ENCODE measurements at places on chromosomes 3 and 15.

DNA sequence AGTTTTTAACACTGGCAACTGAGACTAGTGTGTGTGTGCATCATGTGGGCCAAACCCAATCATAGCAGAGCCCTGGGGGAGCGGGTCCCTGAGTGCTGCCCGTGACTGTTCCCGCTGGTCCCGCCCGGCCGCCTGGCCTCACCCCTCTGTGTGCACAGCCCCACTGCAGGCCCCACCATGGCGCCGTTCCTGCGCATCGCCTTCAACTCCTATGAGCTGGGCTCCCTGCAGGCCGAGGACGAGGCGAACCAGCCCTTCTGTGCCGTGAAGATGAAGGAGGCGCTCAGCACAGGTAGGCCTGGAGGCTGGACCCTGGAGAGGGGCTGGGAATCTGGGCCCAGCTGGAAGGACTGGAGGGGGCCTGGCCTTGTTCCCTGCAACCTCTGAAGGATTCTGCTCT is 17.2 kb downstream of the PRKCD start:
- no peak for ATAC-seq

GRCh38 chr3:61610316-61610715 is 48.9 kb downstream of the PTPRG start:
- no peak for ATAC-seq

GRCh38 chr15:80691575-80691974 is 3.5 kb upstream of the ABHD17C start:
- no peak for ATAC-seq

DNA sequence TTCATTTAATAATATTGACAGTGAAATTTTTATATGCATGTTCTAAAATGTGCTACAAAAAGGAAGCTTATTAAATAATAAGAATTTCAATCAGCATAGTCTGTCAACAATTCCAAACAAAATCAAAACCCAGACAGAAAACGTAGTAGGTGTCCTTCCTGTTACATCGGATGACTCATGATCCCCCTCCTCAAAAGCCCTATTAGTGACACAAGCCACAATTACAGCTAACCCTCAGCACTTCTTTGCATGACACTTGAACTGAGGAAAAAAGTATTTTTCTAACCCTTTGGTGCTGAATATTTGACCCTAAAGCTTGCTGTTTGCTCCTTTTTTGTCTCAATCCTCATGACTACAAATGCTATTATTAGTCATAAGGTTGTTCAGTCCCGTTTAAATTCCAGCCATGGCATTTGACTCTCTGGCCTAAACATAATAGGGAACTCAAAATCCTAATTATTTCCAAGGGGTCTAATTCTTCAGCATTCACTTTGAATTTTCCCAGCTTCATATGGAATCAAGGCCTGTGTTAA is 78.1 kb downstream of the COL8A1 start:
- no peak for ATAC-seq

DNA sequence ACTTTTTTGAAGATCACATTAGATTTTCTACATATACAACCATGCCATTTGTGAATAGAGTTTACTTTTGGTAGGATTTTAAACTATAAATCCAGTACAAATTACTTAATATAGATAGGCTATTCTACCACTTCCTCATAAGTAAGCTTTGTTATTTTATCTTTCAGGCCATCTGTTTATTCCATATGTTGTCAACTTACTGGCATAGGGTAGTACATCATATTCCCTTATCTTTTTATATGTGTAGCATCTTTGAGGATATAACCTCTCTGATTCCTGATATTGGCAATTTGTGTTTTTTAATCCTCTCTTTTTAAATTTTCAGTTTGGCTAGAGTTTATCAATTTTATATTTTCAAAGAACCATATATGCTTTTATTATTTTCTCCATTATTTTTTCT is 515.4 kb downstream of the DIPK2A start:
- no peak for ATAC-seq

- ATAC-seq, result peak; percentile 94
Observed at GRCh38 chr3:155065537-155065936, 14.6 kb upstream of the MME start.

- no peak for ATAC-seq
Observed at GRCh38 chr15:64845183-64845611, 3.5 kb downstream of the PLEKHO2 start.

GRCh38 chr15:68298882-68299381 is 21.4 kb downstream of the FEM1B start:
- ATAC-seq, result peak; percentile 19

DNA sequence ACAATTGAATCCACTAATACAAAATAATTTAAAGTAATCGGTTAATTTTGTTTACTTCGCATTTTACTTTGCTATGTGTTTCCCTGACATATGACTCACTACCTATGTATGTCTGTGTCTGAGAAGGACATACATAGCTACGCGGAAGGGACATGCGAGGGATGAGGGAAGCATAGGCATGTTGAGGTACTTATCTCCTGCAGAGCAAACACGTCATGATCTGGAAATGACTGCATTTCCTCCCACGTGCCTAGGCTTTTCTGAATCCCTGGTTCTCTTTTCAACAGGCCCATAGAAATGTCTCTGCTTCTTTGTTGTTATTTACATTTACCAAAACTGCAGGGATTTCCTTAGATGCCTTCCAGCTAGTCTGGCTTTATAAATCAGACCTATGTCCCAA is 27.5 kb downstream of the ALCAM start:
- no peak for ATAC-seq

- ATAC-seq, result peak; percentile 87
Observed at GRCh38 chr3:12759097-12759679, at the start of gene TMEM40. TSS of gene TMEM40 (minus strand) at chr3:12759259. CDS start at chr3:12749832, 9,427 bp downstream.

DNA sequence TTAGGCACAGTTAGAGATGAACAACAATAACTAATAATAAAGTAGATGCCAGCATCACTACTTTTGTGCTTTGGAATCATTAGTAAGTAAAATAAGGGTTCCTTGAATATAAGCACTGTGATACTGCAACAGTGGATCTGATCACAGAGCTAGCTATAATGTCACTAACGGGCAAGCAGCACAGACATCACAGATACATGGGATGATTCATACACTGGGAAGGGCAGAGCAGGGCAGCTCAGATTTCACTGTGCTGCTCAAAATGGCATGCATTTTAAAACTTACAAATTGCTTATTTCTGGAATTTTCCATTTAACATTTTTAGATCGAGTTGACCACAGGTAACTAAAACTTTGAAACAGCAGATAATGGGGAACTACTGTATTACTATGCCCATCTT is 476.6 kb downstream of the FHIT start:
- ATAC-seq, result no peak

DNA sequence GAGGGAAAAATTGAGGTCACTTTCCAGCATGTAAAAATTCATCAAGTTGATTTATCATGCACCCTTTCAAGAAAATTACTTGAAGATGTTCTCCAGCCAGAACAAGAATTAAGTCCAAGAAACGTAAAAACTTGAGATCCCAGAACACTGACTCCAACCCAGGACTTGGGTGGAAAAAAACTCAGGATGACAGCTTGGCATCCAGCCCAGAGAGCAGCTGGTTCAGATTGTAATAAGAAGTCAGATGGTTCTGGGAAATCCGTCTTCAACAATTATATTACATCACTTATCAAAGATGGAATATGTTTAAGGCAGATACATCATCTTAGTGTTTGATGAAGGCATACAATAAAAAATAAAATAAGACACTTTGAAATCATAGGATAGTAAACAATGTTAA is 23.0 kb upstream of the DNAJC13 start:
- ATAC-seq, result no peak

GRCh38 chr3:61702453-61702852 is 141.1 kb downstream of the PTPRG start:
- no peak for ATAC-seq

- ATAC-seq, result no peak
Observed at GRCh38 chr15:25401501-25401900, 37.3 kb downstream of the UBE3A start.

DNA sequence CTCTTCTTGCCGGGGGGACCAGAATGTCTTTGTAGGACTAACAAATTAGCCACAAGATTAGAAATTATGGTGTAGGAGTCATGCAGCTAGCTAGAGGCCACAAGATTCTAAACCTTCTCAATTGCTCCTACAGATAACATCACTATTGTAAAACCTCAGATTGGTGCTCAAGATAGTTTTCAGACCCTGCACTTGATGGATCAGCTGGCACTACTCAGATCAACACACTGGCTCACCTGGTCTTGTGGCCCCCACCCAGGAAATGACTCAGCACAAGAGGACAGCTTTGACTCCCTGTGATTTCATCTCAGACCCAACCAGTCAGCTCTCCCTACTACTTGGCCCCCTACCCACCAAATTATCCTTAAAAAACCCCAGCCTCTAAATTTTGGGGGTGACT is 124.1 kb upstream of the RASGRP1 start:
- ATAC-seq, result no peak

- no peak for ATAC-seq
Observed at GRCh38 chr3:188416041-188416440, 262.1 kb downstream of the LPP start.

GRCh38 chr3:17175187-17175807 is 290.5 kb downstream of the PLCL2 start:
- ATAC-seq, result no peak

DNA sequence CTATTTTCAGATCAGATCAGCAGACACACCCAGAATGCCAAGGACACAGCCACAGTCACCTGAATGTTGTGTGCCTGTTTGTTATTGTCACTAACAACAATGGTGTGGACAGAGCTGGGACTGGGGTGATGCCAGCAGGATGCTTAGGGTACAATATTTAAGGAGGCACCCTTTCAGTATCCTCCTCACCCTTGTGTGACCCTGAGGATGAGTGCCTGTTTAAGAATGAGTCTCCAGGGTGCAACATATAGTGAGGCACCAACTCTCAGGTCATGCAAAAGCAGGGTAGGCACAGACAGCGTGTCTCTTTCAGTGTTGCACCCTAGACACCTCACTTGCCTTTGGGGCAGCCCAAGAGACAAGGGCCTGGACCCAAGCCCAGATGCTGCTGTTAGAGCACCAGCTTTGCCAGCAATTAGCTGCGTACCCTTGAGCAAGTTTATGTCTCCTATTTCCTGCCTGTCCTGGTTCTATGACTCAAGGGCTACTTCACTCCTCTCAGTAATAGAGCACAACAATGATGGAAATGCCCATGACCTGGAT is 122.6 kb downstream of the AQP9 start:
- ATAC-seq, result peak; percentile 74

GRCh38 chr3:86993704-86994103 is 2.8 kb upstream of the VGLL3 start:
- no peak for ATAC-seq

DNA sequence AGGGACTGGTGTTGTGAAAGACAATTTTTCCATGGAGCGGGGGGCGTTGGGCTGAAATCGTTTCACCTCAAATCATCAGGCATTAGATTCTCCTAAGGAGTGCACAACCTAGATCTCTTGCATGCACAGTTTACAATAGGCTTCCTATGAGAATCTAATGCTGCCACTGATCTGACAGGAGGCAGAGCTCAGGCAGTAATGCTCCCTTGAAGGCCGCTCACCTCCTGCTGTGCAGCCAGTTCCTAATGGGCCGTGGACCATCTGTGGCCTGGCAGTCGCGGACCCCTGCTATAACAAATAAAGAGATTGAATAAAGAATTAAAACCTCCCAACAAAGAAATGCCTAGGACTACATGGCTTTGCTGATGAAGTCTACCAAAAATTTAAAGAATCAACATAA is 25.3 kb upstream of the ANKRD28 start:
- no peak for ATAC-seq

GRCh38 chr3:47005212-47006144 is 26.0 kb downstream of the NBEAL2 start:
- ATAC-seq, result no peak

DNA sequence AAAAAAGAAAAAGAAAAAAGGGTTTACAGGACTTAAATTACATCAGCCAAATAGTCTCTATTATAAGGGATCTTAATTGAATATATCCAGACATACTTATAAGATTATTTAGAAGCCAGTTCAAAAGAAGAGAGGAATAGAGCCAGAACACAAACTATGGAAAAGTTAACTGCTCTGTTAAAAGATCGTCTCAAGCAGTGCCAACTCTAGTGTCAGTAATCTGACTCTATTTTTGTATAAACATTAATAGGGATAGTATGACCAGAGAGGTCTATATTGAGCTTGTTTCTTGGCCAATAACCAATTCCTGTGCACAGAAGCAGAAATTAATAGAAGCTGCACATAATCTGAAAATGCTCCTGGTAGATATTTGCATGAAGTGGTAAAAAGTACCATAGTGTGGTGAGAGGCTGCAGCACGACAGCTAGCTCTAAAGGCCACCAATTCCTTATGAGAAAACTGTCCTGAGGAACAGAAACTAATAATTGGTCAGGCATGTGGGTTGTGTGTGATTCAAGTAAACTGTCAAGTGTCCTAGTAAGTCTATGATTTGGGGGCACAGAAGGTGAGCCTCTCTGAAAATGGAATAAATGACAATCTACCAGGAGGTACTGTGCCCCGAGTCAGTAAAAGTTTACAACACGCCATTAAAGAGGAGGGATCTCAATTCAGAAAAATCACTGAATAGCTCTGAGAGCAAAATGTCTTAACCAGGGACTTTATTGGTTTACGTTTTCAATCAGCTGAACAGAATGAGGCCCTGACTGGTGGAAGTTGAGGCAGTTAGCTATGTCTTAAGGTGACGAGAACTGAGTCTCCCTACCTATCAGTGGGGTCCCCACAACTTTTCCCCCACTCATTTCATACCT is 51.5 kb upstream of the NANOGP8 start:
- ATAC-seq, result no peak

GRCh38 chr15:85125056-85125661 is 143.5 kb downstream of the PDE8A start:
- no peak for ATAC-seq

Measured in esophagus mucosa (tissue), 1 donor.